ENCODE measurements at places on chromosomes 16 and 17.

GRCh38 chr16:48330189-48330840, 54.9 kb downstream of the SIAH1 start:
- peaks cover 4% of the 10 kb centered on the region for H3K4me1 ChIP-seq
- H3K27me3 ChIP-seq = no peaks in the 10 kb centered on the region
- no peak for DNase-seq

DNA sequence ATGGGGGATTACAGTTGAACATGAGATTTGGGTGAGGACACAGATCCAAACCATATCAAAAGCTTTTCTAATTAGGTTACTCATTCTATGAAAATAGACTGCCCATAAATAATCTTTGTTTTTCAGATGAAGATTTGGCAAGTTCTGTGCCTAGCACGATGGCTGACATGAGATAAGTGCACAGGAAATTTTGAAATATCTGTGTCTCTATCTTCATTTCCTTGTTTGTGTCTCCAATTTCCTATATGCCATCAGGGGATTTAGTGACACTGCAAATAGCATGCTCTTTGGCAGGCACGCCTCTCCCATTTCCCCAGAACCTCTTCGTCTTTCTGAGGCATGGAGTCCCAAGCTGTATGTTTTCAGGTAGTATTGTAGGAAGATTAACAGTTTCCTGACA, 544.6 kb downstream of the CDH13 start:
- no peaks in the 10 kb centered on the region for H3K36me3 ChIP-seq
- H3K27ac ChIP-seq = no peak overlapping the region
- H3K27me3 ChIP-seq = no peaks in the 10 kb centered on the region
- H3K4me1 ChIP-seq = no peaks in the 10 kb centered on the region
- no peak overlapping the region for H3K4me3 ChIP-seq
- no peak for DNase-seq

- no peaks in the 10 kb centered on the region for H3K36me3 ChIP-seq
- H3K27ac ChIP-seq = peak overlapping the region; percentile 80
- no peak for DNase-seq
- H3K4me3 ChIP-seq = peak overlapping the region; percentile 6
- H3K4me1 ChIP-seq = peaks cover 48% of the 10 kb centered on the region
- H3K27me3 ChIP-seq = no peaks in the 10 kb centered on the region
Observed at GRCh38 chr16:50281391-50282009, 15.1 kb downstream of the ADCY7 start.

- H3K4me3 ChIP-seq = no peak overlapping the region
- no peaks in the 10 kb centered on the region for H3K36me3 ChIP-seq
Observed at GRCh38 chr17:39064819-39065218, 86.6 kb downstream of the PLXDC1 start.

DNA sequence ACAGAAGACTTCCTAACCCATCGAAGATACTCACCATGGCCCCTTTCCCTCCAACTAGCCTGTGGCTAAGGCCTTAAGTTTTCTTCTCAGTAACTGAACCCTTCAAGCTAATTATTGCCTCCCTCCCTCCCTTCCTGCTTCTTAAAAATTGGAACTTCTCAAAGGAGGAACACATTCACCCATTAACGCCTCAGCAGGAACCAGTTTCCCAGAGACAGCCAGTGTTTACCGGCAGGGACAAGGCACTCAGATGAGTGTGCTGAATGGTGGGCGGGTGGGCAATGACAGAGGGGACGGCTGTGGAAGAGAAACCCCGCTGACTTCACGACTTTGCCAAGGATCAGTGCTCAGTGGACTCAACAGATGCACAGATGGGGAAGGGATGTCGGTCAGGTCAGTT, 20.3 kb downstream of the PITPNA start:
- H3K4me3 ChIP-seq = no peak overlapping the region
- no peaks in the 10 kb centered on the region for H3K27me3 ChIP-seq
- H3K27ac ChIP-seq = no peak overlapping the region
- H3K4me1 ChIP-seq = no peaks in the 10 kb centered on the region
- peaks cover 96% of the 10 kb centered on the region for H3K36me3 ChIP-seq

DNA sequence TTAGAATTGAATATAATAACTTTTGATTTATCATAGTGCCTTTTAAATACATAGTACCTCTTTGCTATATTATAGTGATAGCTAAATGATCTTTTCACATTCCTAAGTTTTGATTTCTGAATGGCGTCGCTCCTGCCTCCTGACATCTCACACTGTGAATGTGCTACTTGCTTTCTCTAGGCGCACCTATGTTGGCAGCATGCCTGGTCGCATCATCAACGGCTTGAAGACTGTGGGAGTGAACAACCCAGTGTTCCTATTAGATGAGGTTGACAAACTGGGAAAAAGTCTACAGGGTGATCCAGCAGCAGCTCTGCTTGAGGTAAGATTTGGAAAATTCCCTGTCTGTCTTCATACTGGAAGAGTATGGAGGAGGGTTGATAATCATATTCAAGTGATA, 29.8 kb upstream of the ABCC11 start:
- H3K27ac ChIP-seq = no peak overlapping the region
- DNase-seq = no peak
- H3K36me3 ChIP-seq = peaks cover 26% of the 10 kb centered on the region
- no peaks in the 10 kb centered on the region for H3K4me1 ChIP-seq
- no peaks in the 10 kb centered on the region for H3K27me3 ChIP-seq

DNA sequence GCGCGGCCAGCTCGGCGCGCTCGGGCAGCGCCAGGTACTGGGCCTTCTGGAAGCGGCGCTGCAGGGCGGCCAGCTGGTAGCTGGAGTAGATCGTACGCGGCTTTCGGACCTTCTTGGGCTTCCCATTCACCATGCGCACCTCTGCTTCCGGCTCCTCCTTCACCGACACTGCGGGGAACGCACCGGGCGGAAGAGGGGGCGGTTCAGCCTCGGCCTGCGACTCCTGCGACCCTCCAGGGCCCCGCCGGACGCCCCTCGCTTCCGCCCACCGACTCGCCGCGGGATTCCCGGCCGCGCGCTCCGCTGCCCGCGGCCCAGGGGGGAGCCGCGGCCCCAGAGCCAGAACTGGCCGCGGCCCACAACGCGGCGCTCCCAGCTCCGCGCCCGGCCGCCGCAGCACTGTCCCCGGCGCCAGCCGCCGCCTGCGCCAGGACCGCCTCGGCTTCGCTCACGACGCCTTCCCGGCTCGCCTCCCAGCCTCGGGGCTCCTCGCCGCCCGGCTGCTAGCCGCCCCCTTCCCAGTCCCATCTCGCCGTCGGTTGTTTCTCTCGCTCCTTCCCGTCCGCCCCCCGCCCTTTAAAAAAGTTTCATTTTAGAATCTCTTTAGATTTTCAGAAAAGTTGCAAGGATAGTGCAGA, 1.5 kb downstream of the DLX3 start:
- peaks cover 63% of the 10 kb centered on the region for H3K27me3 ChIP-seq
- H3K36me3 ChIP-seq = no peaks in the 10 kb centered on the region
- peaks cover 24% of the 10 kb centered on the region for H3K4me1 ChIP-seq
- peak overlapping the region; percentile 46 for H3K4me3 ChIP-seq

- DNase-seq = no peak
- H3K36me3 ChIP-seq = peaks cover 14% of the 10 kb centered on the region
- peaks cover 16% of the 10 kb centered on the region for H3K4me1 ChIP-seq
- H3K27me3 ChIP-seq = no peaks in the 10 kb centered on the region
- H3K4me3 ChIP-seq = no peak overlapping the region
Observed at GRCh38 chr16:27455700-27456099, 53.7 kb downstream of the IL21R start.

- H3K4me1 ChIP-seq = peaks cover 48% of the 10 kb centered on the region
- H3K27ac ChIP-seq = peak overlapping the region; percentile 55
- peaks cover 49% of the 10 kb centered on the region for H3K36me3 ChIP-seq
- no peak overlapping the region for H3K4me3 ChIP-seq
Observed at GRCh38 chr17:27319541-27320221, 25.8 kb downstream of the WSB1 start.

DNA sequence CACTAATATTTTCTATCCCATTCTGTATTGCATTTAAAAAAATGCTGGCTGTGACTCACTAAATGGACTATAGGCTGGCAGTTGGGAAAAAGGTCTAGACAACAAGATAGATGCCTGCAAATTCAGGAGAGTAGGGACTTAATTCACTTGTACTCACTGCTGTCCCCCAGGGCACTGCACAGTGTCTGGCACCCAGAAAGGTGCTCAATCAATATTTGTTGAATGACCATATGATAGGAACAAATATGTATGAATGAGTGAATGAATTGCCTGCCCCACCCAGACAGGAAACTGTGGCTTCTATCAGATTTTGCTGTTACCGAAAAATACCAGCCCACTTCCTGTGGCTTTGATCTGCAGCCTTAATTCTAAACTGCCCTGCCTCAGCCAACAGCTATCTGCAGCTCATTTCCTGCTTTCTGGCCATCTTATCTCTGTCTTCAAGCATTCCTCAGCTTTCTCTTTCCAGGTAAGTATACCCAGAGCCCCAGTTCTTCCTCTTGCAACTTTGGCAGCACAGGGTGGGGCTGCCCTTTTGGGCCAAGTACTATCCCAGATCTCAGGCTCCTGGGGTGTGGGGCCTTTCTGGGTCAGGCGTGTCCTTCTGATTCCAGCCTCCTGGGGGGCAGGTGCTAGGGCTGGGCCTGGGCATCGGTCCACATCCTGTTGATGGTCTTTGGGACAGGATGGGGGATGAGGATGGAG, 15.3 kb upstream of the TNS4 start:
- no peaks in the 10 kb centered on the region for H3K27me3 ChIP-seq
- H3K27ac ChIP-seq = no peak overlapping the region
- no peak overlapping the region for H3K4me3 ChIP-seq
- no peaks in the 10 kb centered on the region for H3K36me3 ChIP-seq
- peaks cover 33% of the 10 kb centered on the region for H3K4me1 ChIP-seq

GRCh38 chr17:34669511-34669910, 90.1 kb downstream of the TMEM132E start:
- H3K4me3 ChIP-seq = no peak overlapping the region
- DNase-seq = no peak
- H3K36me3 ChIP-seq = no peaks in the 10 kb centered on the region
- no peaks in the 10 kb centered on the region for H3K4me1 ChIP-seq

DNA sequence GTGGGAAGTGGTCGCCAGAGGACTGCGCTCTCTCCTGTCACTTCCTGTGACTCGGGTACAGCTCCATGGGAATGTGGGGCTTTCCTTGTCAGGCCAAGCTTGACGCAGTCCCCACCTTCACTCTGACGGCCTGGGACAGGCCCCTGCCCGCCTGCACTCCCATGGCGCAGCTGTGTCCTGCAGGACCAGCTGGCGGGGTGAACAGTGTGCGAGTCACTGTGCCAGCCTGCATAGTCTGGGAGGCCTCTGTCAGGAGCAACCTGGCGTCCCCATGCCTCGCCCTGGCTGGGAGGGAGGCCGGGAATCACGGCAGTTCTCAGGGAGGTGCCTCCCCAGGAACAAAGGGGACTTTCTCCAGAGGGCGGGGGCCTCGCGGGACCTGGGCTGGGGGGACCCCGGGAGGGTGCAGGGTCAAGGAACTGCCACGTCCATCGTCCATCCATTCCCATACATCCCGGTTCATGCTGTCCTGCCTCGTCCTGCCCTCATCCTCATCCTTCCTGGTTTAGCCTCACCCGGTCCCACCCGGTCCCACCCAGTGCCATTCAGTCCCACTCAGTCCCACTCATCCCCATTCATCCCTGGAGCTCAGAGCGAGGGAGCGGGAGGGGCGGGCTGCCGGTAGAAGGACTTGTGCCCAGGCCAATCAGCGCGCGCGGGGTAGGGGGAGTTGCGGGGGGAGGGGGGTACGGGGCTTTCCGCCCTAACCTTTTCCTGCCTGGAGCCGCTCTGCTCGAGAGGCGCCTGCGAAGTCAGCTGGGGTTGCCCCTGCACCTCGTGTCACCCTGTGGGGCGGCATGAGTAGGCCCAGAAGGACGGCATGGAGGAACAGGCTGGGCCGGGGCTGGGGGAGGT, 13.4 kb downstream of the FLYWCH1 start:
- DNase-seq = no peak
- peaks cover 7% of the 10 kb centered on the region for H3K4me1 ChIP-seq
- H3K27ac ChIP-seq = no peak overlapping the region
- no peaks in the 10 kb centered on the region for H3K27me3 ChIP-seq
- H3K4me3 ChIP-seq = no peak overlapping the region

- H3K36me3 ChIP-seq = no peaks in the 10 kb centered on the region
- no peak overlapping the region for H3K4me3 ChIP-seq
- DNase-seq = no peak
Observed at GRCh38 chr16:1874854-1875253, 2.9 kb upstream of the MEIOB start.

DNA sequence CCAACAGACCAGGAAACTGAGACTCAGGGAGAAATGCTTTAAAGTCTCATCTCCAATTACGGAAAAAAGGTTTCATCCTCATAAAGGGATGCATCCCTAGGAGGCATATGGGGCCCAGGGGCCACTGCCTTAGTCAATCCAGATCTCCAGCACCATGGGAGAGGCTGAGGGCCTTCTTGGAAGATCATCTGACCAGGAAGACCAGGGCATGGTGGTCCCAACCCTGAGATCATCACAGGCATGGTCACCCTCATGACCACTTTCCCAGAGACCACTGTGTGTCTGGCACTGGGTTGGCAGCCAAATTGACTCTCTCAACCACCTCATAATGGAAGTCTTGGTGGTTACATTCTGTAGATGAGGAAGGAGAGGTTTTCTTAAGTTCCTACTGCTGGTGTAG, 23.4 kb upstream of the CES5A start:
- no peak overlapping the region for H3K4me3 ChIP-seq
- H3K27ac ChIP-seq = no peak overlapping the region
- H3K36me3 ChIP-seq = no peaks in the 10 kb centered on the region
- DNase-seq = no peak
- H3K27me3 ChIP-seq = no peaks in the 10 kb centered on the region
- no peaks in the 10 kb centered on the region for H3K4me1 ChIP-seq

DNA sequence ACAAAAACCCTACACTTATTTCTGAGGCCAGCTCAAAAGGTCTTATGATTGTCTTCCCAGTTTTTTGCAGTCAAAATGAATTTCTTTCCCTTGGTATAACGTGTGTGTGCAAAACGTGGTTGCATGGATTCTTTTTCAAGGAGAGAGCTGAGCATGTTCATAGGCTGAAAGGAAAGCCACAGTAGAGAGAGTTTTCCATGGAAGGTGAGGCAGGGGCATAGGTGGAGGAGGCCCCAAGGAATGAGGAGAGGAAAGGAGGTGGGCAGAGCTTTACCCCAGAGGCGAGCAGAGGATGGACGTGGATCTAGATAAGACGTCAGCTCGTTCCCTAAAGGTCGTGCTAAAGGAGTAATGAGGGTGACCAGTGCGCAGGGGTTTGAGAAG, 22.8 kb downstream of the TRPV2 start:
- H3K36me3 ChIP-seq = peaks cover 28% of the 10 kb centered on the region
- H3K27me3 ChIP-seq = no peaks in the 10 kb centered on the region
- H3K4me1 ChIP-seq = peaks cover 36% of the 10 kb centered on the region
- peak overlapping the region; percentile 80 for H3K27ac ChIP-seq

- no peaks in the 10 kb centered on the region for H3K27me3 ChIP-seq
- no peaks in the 10 kb centered on the region for H3K4me1 ChIP-seq
- no peaks in the 10 kb centered on the region for H3K36me3 ChIP-seq
- H3K4me3 ChIP-seq = no peak overlapping the region
- no peak for DNase-seq
Observed at GRCh38 chr17:14469971-14470370, 169.1 kb downstream of the HS3ST3B1 start.
